ENCODE measurements at places on chromosomes 4 and X. TPM values are rescaled to one million over a fixed set of nuclear protein-coding genes. Genes with fewer than 3 reads are reported as not detected.

GRCh38 chr4:176052744-176053143 is 12.9 kb upstream of the WDR17 start:
- H3K4me3 ChIP-seq, result no peak overlapping the region
- no peak for DNase-seq

ARAP2 gene
- total RNA-seq, result 49.7 TPM

PHF8 gene
- 39.6 TPM for total RNA-seq

GRCh38 chrX:25285598-25285997 is 269.8 kb upstream of the ARX start:
- H3K4me3 ChIP-seq, result no peak overlapping the region
- H3K27me3 ChIP-seq, result no peaks in the 10 kb centered on the region
- H3K36me3 ChIP-seq, result no peaks in the 10 kb centered on the region
- DNase-seq, result no peak

GRCh38 chr4:1353186-1354055 is 6.4 kb downstream of the UVSSA start:
- H3K27ac ChIP-seq, result no peak overlapping the region
- H3K27me3 ChIP-seq, result no peaks in the 10 kb centered on the region
- peaks cover 23% of the 10 kb centered on the region for H3K4me1 ChIP-seq
- H3K36me3 ChIP-seq, result peaks cover 7% of the 10 kb centered on the region
- no peak for DNase-seq

All from activated CD4-positive, alpha-beta T cell treated with anti-CD3 and anti-CD28 coated beads, Interleukin-2, amount 10 ng/mL, durations not matched to agents 7 days and 5 days (primary cell).